ENCODE measurements at places on chromosomes 11 and 22. TPM values are rescaled to one million over a fixed set of nuclear protein-coding genes. Genes with fewer than 3 reads are reported as not detected.

Gene PAMR1
- total RNA-seq = 65.5 TPM

Gene OR52L1
- total RNA-seq = not detected

Gene TMEM132A
- total RNA-seq = 8.3 TPM

Gene DNAL4
- total RNA-seq = 6.9 TPM

DNA sequence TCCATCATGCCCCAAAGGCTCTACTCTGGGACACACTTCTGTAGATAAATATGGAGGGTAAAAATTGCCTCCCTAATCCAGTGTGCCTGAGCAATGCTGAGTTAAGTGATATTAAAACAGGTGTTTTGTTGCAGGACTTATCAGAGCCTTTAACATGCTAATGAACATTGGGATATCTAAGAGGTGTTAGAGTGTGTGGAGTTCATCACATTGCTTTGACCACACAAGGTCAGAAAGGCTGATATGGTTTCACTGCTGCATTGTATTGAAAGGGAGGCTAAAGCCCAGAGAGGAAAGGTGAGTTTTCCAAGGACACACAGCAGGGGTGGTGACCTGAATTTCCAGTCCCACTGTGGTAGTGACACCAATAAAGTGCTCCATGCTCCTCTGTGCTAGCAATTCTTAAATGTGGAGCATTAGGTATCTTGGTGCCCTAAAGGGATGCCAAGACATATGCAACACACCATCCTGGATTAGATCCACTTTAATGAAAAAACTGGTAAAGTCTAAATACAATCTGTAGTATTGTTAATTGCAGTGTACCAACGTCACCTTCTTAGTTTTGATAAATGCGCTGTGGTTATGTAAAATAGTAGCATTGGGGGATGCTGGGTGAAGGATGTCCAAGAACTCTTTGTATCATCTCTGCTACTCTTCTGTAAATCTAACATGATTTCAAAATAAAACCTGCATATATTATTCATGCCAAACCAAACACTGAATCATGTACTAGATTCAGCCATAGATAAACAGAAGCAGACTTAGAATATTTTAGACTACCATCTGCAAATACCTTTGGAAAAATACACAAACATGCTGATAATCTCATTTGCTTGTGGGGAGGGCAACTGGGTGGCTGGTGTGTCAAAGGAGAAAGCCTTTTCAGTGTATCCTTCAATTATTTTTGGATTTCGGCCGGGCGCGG, 45.8 kb downstream of the MIAT start:
- H3K4me3 ChIP-seq = no peak overlapping the region
- H3K4me1 ChIP-seq = peaks cover 2% of the 10 kb centered on the region
- H3K27ac ChIP-seq = peak overlapping the region; percentile 39
- H3K27me3 ChIP-seq = no peaks in the 10 kb centered on the region
- peaks cover 6% of the 10 kb centered on the region for H3K36me3 ChIP-seq

- H3K27ac ChIP-seq = no peak overlapping the region
- no peak overlapping the region for H3K4me3 ChIP-seq
- peaks cover 27% of the 10 kb centered on the region for H3K36me3 ChIP-seq
- no peaks in the 10 kb centered on the region for H3K4me1 ChIP-seq
Measured at GRCh38 chr11:3665336-3666022, 5.7 kb downstream of the CHRNA10 start.

DNA sequence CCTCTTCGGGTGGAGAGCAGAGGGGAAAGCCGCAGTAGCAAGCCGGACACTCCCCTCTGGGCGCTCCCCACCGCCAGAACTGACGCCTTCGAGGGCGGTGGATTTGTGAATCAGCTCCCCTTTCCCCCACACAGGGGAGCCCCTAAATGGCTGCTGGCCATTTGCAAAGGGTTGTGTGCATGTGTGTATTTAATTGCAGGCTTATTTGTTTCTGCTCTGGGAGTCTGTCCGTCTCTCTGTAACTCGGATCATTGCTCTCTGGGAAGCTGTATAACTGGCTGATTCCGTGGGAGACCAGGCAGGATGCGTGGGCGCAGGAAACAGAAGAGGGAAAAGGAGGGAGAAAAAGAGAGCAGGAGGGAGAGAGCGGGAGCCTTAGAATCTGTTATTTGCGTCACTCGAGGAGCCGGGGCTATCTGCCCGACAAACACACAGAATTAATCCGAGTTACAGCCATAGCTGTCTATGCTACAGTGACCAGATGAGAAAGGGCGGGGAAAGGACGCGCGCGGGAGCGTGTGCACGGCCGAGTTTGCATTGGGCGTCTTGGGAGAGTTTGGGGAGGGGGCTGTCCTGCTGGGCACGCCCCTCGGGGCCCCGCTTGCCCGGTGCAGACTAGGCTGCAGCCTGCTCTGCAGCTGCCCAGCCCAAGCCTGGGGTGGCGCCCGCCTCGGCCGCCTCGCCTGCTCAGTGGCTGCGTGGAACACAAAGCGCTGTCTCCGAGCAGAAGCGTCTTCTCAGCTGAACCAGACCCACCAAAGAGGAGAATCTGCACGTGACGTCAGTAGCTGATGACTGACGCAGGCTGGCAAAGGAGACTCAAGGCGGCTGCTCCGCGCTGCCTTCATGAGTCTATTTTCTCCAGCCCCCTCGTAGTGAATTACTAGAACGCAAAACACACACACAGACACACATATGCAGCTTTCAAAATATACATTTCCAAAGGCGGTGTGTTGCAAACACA, 105.3 kb upstream of the HSD17B12 start:
- H3K4me3 ChIP-seq = peak overlapping the region; percentile 23
- no peak overlapping the region for H3K27ac ChIP-seq
- peaks cover 69% of the 10 kb centered on the region for H3K27me3 ChIP-seq
- no peaks in the 10 kb centered on the region for H3K4me1 ChIP-seq

- no peak overlapping the region for H3K4me3 ChIP-seq
- no peak for DNase-seq
- no peaks in the 10 kb centered on the region for H3K27me3 ChIP-seq
- H3K36me3 ChIP-seq = no peaks in the 10 kb centered on the region
- H3K4me1 ChIP-seq = peaks cover 3% of the 10 kb centered on the region
- no peak overlapping the region for H3K27ac ChIP-seq
Measured at GRCh38 chr11:86469491-86470388, 95.1 kb downstream of the CCDC81 start.

DNA sequence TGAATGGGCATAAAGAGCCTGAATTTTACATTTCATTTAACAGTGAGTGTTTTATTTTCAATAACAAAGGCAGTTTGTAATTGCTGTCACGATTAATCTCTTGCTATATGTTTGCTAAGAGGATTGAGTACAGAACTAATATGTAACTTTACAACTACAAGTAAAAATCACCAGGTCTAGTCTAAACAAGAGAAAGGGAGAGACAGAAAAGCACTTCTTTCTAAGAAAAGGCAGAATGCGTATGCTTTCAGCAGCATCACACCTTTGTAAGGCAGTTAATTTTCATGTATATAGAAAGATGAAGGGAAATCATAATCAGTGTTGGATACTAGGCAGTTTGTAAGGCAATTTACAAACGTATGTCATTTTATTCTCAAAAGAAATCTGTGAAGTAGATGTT, 169.8 kb downstream of the NELL1 start:
- no peak for DNase-seq
- H3K4me1 ChIP-seq = no peaks in the 10 kb centered on the region
- H3K27ac ChIP-seq = no peak overlapping the region
- H3K36me3 ChIP-seq = no peaks in the 10 kb centered on the region

GRCh38 chr11:128187835-128188234, 399.5 kb downstream of the ETS1 start:
- H3K36me3 ChIP-seq = no peaks in the 10 kb centered on the region
- no peak overlapping the region for H3K4me3 ChIP-seq
- H3K27me3 ChIP-seq = no peaks in the 10 kb centered on the region
- H3K27ac ChIP-seq = no peak overlapping the region
- H3K4me1 ChIP-seq = peaks cover 3% of the 10 kb centered on the region

DNA sequence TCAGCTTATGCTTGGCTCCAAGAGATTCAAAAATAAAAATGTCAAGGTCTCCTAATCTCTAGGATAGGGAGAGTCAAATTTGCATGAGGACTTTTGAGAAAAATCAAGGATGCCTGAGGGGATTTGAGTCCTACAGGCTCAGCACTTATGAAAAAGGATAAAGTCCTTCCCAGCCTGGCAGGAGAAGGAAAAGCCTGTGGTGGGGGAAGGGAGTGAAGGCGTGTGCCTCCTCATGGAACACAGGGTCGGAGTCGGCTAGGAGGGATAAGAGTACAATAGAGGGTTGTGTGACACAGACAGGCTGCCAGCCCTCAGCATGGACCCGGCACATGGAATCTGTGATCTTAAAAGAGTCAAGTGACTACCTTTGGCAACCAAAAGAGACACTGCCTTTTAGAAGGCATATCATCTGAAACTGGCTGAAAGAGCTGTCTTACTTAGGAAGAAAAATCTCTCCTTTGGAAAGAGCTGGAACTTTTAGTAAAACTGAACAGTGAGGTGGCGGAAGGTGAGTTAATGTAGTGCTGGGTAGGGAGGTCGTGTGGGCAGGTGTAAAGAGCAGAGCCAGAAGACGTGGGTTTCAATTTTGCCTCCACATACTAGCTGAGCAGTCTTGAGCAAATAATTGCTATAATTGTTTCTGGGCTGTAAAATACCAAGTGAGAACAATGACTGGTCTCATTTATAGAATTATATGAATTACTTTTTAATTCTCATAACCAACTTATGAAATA, 58.8 kb upstream of the RDX start:
- H3K4me1 ChIP-seq = peaks cover 4% of the 10 kb centered on the region
- H3K27ac ChIP-seq = no peak overlapping the region
- no peak overlapping the region for H3K4me3 ChIP-seq
- DNase-seq = no peak
- no peaks in the 10 kb centered on the region for H3K27me3 ChIP-seq

DNA sequence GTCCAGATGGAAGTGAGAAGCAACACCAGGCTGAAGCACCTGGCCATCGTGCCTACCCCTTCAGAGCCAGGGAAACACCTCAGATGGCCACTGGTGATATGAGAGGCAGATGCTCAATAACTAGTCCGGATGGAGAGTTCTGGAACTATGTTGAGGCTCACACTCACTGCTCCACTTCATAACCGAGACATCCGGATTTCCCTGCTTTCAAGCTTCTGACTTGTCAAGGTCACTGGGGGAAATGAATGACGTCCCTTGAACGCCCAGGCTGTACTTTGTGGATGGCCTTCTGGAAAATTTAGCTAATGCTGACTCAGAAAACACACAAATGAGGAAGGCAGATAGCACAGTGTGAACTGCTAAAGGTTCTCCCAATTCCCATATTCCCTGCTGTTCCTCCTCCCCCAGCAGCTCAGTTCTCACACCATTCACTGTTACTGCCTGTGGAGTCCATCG, at the start of gene LYVE1:
Gene LYVE1, minus strand, starts transcription at position 180 of the 456 bp plus-strand sequence. Its CDS starts 133 bp downstream, at position 47.
- H3K4me3 ChIP-seq = no peak within 1 kb of the TSS
- H3K27me3 ChIP-seq = no peaks in the 10 kb centered on the region
- peaks cover 4% of the 10 kb centered on the region for H3K4me1 ChIP-seq
- H3K36me3 ChIP-seq = peaks cover 6% of the 10 kb centered on the region
- no peak for DNase-seq
- H3K27ac ChIP-seq = no peak within 1 kb of the TSS

GRCh38 chr22:35467681-35468434, 67.9 kb downstream of the MCM5 start:
- peak overlapping the region; percentile 55 for H3K27ac ChIP-seq
- peak; percentile 47 for DNase-seq
- H3K27me3 ChIP-seq = no peaks in the 10 kb centered on the region
- no peak overlapping the region for H3K4me3 ChIP-seq
- H3K36me3 ChIP-seq = no peaks in the 10 kb centered on the region
- H3K4me1 ChIP-seq = peaks cover 7% of the 10 kb centered on the region

GRCh38 chr22:39097098-39098020, at the start of gene APOBEC3H:
Gene APOBEC3H (plus strand): TSS chr22:39097244. CDS start chr22:39100279, 3,035 bp downstream.
- no peaks in the 10 kb centered on the region for H3K36me3 ChIP-seq
- peaks cover 4% of the 10 kb centered on the region for H3K4me1 ChIP-seq
- no peak for DNase-seq
- H3K27ac ChIP-seq = peak within 1 kb of the TSS; percentile 13

DNA sequence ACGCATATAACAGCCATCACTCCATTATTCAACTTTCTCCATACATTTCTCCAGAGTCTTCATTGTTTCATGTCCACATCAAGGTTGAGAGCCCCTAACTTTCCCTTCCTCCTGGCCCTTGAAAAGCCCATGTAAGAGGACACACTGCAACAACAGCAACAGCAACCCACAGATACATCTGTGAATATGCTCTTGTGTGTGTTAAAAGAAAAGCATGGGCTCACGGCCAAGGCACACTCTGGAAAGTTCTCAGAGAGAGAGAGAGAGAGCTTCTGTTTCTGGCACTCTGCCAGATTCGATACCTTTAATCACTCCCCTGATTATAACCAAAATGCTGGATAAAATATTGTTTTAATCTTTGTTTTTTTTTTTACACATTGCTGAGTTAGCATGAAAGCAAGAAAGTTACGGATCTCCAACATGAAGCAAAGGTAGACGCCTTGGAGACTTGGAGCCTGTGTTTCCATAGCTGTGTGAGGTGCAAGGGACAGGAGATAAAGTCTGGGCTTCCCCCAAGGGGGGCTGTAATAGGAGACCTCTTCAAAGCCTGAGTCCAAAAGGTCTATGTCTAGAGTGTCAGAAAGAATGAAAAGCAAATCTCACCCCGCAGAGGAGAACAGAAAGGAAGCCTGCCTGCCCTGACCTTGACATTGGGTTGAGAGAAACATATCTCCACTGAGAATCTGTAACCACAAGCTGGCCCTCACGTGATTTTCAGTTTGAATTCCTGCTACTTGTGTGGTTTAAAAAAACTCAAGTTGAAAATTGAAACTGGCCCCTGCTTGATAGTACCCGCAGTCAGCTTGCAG, 33.7 kb upstream of the MPPED1 start:
- peak; percentile 3 for DNase-seq
- peaks cover 14% of the 10 kb centered on the region for H3K27me3 ChIP-seq
- H3K36me3 ChIP-seq = no peaks in the 10 kb centered on the region
- H3K4me1 ChIP-seq = peaks cover 2% of the 10 kb centered on the region
- H3K27ac ChIP-seq = no peak overlapping the region
- no peak overlapping the region for H3K4me3 ChIP-seq

- no peak overlapping the region for H3K4me3 ChIP-seq
- no peak overlapping the region for H3K27ac ChIP-seq
- peaks cover 13% of the 10 kb centered on the region for H3K4me1 ChIP-seq
- peaks cover 22% of the 10 kb centered on the region for H3K36me3 ChIP-seq
- DNase-seq = no peak
Measured at GRCh38 chr22:41664951-41665350, 23.7 kb downstream of the SNU13 start.

GRCh38 chr11:120245434-120245833, 5.5 kb downstream of the POU2F3 start:
- H3K27ac ChIP-seq = no peak overlapping the region
- no peaks in the 10 kb centered on the region for H3K36me3 ChIP-seq
- no peak for DNase-seq
- H3K4me1 ChIP-seq = no peaks in the 10 kb centered on the region
- peaks cover 69% of the 10 kb centered on the region for H3K27me3 ChIP-seq
- no peak overlapping the region for H3K4me3 ChIP-seq

GRCh38 chr22:39717099-39717498, 146.5 kb downstream of the CACNA1I start:
- H3K4me1 ChIP-seq = no peaks in the 10 kb centered on the region
- H3K36me3 ChIP-seq = no peaks in the 10 kb centered on the region
- H3K27ac ChIP-seq = no peak overlapping the region
- no peak for DNase-seq
